Spinal cord (tissue), 10 donors: ENCODE measurements at places on chromosomes 3 and 15. TPM values are rescaled to one million over a fixed set of nuclear protein-coding genes. Genes with fewer than 3 reads are reported as not detected.

- DNase-seq: no peak
- no peaks in the 10 kb centered on the region for H3K27me3 ChIP-seq
- H3K36me3 ChIP-seq: no peaks in the 10 kb centered on the region
- H3K4me1 ChIP-seq: peaks cover 4% of the 10 kb centered on the region
- no peak overlapping the region for H3K27ac ChIP-seq
These were observed 25.7 kb upstream of the ANO10 start for GRCh38 chr3:43647331-43648166.

- peaks cover 3% of the 10 kb centered on the region for H3K4me1 ChIP-seq
- H3K36me3 ChIP-seq: no peaks in the 10 kb centered on the region
- H3K27ac ChIP-seq: no peak overlapping the region
- no peak overlapping the region for H3K4me3 ChIP-seq
These were observed 133.3 kb downstream of the TNIK start for GRCh38 chr3:171326717-171327440.

DNA sequence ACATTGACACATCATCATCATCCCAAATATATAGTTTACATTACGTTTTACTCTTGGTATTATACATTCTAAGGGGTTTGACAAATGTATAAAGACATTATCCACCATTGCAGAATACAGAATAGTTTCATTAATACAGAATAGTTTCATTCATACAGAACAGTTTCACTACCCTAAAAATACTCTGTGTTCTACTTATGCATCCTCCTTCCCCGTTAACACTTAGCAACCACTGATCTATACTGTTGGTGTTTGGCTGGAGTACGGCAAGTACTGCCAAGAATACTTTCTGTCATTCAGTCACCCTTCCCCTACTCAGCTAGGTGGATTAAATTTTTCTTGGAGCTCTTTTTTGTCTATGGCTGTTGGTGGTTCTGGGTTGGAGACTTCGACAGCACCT is 33.4 kb downstream of the LEKR1 start:
- no peaks in the 10 kb centered on the region for H3K27me3 ChIP-seq
- H3K4me3 ChIP-seq: no peak overlapping the region
- no peak overlapping the region for H3K27ac ChIP-seq
- H3K4me1 ChIP-seq: no peaks in the 10 kb centered on the region
- DNase-seq: no peak
- no peaks in the 10 kb centered on the region for H3K36me3 ChIP-seq

- H3K27me3 ChIP-seq: no peaks in the 10 kb centered on the region
- peaks cover 8% of the 10 kb centered on the region for H3K4me1 ChIP-seq
- H3K36me3 ChIP-seq: no peaks in the 10 kb centered on the region
- H3K27ac ChIP-seq: no peak overlapping the region
- H3K4me3 ChIP-seq: no peak overlapping the region
These were observed 5.3 kb upstream of the INSYN1 start for GRCh38 chr15:73758461-73758860.

Gene RAB6B
- total RNA-seq: 38.3 TPM

DNA sequence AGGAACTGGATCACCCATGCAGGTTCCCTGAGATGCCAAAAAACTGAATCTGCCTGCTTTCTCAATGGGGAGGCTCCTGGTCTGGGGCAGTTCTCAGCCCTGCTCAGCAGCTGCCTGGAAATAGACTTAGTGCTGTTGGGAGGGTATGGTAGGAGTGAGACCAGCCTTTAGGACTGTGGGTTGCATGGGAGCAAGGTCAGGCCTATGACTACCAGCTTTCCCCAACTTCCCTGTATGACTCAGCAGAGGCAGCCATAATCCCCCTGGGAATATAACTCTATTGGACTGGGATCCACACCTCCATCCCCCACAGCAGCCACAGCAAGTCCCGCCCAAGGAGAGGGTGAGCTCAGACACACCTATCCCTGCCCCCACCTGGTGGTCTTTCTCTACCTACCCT is 87.0 kb downstream of the CFAP44 start:
- no peaks in the 10 kb centered on the region for H3K4me1 ChIP-seq
- no peaks in the 10 kb centered on the region for H3K27me3 ChIP-seq
- H3K27ac ChIP-seq: no peak overlapping the region

GRCh38 chr3:73098026-73098425 is 36.6 kb downstream of the EBLN2 start:
- H3K4me1 ChIP-seq: peaks cover 16% of the 10 kb centered on the region
- DNase-seq: no peak

- peak overlapping the region; percentile 80 for H3K27ac ChIP-seq
- H3K36me3 ChIP-seq: no peaks in the 10 kb centered on the region
- H3K27me3 ChIP-seq: no peaks in the 10 kb centered on the region
- H3K4me3 ChIP-seq: no peak overlapping the region
These were observed 169.1 kb upstream of the CCDC54 start for GRCh38 chr3:107208100-107208499.

DNA sequence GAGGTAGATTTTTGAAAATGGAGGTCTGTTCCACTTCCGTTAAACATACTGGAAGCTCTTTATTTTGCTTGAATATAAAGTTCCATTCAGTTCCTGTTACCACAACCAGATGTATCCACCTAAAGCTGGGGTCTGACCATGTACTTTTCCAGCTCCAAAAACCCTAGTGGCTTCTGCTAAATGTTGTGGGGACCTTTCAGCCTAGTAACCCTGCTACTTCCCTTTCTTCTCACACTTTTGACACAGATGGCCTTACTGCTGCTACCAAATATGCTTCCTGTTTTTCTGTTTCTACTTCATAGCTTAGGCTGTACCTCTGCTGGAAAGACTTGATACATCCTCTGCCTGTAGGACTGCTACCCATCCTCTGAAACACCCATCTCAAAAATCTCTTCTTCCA is 87.8 kb downstream of the COL6A6 start:
- DNase-seq: no peak
- no peak overlapping the region for H3K4me3 ChIP-seq
- H3K27me3 ChIP-seq: no peaks in the 10 kb centered on the region
- no peaks in the 10 kb centered on the region for H3K4me1 ChIP-seq
- no peaks in the 10 kb centered on the region for H3K36me3 ChIP-seq

DNA sequence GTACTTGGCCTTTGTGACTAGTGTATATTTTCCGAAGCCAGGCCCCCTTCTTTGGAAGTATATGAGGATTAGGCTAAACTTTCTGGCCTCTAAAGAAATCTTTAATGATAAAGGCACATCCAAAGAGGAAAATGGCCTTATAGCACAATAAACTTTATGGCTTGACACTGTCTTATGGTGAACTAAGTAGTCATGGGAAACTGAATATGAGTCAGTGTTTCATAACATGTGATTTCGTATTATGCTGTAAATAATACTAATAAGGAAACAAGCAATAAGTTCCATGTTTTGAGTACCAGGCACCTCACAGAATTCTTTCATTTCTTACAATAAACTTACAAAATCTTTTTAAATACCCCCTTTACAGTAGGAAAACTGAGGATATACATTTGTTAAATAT is 8.2 kb downstream of the ZPLD1 start:
- H3K36me3 ChIP-seq: no peaks in the 10 kb centered on the region
- H3K4me1 ChIP-seq: no peaks in the 10 kb centered on the region
- no peak for DNase-seq
- H3K27me3 ChIP-seq: no peaks in the 10 kb centered on the region
- H3K27ac ChIP-seq: no peak overlapping the region

- no peak overlapping the region for H3K4me3 ChIP-seq
- H3K27me3 ChIP-seq: no peaks in the 10 kb centered on the region
- H3K36me3 ChIP-seq: no peaks in the 10 kb centered on the region
- no peak for DNase-seq
These were observed 130.6 kb upstream of the SEMA6D start for GRCh38 chr15:47586653-47587224.

DNA sequence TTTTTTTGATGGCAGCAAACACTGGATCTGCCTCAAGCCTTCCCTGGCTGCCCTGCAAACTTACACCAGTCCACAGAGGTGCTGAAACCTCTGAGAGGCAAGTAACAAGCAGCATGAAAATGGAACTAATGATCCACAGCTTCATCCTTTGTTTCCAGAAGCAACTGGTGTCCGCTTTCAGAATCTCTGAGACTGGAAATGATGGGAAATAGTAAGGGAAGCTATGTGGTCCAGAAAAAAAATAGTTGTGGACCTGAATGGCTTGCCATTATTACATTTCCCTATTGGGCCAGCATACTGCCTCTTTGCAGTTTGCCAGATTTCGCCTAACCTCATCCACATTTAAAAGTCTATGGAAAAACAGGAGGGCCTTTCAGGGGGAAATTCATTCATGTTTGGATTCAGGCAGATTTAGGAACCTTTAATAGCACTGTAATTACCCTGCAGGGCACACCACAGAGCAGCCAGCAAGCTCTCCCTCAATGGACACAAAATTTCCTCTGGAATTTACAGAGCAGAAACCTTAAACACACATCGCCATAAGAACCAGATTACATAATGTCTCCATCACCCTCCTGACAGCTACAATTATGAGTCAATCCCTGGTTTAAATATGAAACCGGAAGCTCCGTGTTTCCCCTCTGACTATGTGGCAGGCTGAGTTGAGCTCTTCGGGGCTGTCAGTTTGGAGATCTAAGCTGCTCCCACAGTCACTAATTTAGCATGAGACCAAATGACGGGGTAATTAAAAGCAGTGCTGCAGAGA is 134.4 kb downstream of the TMCO5A start:
- peak overlapping the region; percentile 9 for H3K4me3 ChIP-seq
- peak overlapping the region; percentile 81 for H3K27ac ChIP-seq
- DNase-seq: peak; percentile 70
- no peaks in the 10 kb centered on the region for H3K36me3 ChIP-seq
- peaks cover 25% of the 10 kb centered on the region for H3K4me1 ChIP-seq
- no peaks in the 10 kb centered on the region for H3K27me3 ChIP-seq

GRCh38 chr3:168990134-168990533 is 673.4 kb downstream of the MECOM start:
- H3K4me1 ChIP-seq: no peaks in the 10 kb centered on the region
- no peak overlapping the region for H3K27ac ChIP-seq
- no peaks in the 10 kb centered on the region for H3K36me3 ChIP-seq
- no peak overlapping the region for H3K4me3 ChIP-seq

- no peaks in the 10 kb centered on the region for H3K27me3 ChIP-seq
- no peak overlapping the region for H3K4me3 ChIP-seq
- no peak overlapping the region for H3K27ac ChIP-seq
- H3K4me1 ChIP-seq: no peaks in the 10 kb centered on the region
These were observed 4.1 kb downstream of the XCR1 start for GRCh38 chr3:46022909-46023785.

DNA sequence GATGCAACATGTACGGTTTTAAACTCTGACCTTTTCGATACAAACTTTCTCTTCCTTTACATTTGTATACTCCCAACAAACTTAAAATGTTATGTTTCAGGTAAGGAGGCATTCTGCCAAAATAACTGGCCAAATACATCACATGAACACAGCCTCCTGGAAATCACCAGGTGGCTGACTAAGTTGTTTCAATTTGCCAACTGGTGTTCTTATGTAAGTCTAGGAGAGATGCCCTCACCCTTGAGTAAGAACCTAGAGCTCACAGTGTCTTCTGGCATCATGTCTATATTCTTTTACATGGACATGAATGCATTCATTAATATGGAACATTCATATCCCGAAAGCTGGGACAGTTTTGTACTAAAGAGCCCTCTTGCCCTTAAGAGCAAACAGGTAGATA is 341.1 kb upstream of the NR2F2 start:
- H3K4me1 ChIP-seq: no peaks in the 10 kb centered on the region
- no peaks in the 10 kb centered on the region for H3K27me3 ChIP-seq
- no peak for DNase-seq

Gene SLC28A2
- total RNA-seq: not detected

DNA sequence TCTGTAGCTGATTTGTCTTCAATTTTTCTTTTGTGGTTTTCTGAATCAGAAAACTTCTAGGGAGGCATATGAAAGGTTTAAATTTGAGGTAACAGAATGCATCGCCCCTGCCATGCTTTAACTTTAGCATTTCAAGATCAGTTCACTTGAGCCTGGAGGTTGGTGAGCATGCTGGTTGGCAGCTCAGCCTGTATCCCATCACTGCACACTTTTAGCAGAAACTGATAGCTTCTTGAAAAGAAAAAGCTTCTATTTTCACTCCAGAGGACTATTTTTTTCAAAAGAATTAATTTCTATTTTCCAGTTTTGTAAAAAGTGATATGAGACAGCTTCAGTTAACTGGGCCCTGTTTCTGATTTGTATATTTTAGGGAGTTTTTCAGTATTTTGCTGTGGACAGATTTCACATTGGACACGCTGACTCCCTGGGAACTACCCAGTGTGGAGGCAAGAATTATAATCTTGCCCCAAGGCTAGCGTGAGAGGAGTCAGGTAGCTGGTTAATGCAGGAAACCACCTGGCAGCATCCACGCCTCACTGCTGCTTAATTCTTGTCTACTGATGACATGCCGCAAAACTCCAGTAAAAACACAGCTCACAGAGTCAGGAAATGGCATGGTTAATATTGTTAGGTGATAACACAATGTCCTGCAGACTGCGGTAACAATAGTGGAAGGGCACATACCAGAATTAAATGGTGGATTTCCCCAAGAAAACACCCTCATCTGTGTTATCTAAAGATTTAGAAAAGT is 71.4 kb downstream of the DUT start:
- peaks cover 5% of the 10 kb centered on the region for H3K4me1 ChIP-seq
- no peaks in the 10 kb centered on the region for H3K36me3 ChIP-seq

Gene SMCO1
- total RNA-seq: not detected

Gene PPARG
- 7.1 TPM for total RNA-seq

- no peak for DNase-seq
- no peaks in the 10 kb centered on the region for H3K36me3 ChIP-seq
- H3K4me1 ChIP-seq: peaks cover 6% of the 10 kb centered on the region
- no peak overlapping the region for H3K4me3 ChIP-seq
These were observed 152.3 kb downstream of the CACNA1D start for GRCh38 chr3:53646723-53647122.

DNA sequence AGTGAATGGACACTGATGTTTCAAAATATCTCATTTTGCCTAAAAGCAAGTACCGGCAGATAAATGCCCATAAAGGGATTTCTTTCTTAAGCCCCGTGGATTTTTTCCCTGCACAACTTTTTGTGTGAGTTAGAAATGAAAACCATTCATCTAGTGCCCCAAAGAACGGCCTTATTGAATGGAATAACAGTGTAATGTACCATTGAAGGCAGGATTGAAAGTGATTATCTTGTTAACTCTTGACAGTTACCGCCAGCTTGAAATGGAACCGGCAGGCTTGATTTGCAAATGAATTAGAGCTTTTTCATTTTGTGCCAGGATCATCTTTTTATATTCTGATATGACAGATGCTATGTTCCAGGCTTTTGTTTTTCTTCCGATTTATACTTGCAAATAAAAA is 162.2 kb downstream of the RSRC1 start:
- H3K27ac ChIP-seq: no peak overlapping the region
- H3K4me3 ChIP-seq: no peak overlapping the region
- DNase-seq: no peak

DNA sequence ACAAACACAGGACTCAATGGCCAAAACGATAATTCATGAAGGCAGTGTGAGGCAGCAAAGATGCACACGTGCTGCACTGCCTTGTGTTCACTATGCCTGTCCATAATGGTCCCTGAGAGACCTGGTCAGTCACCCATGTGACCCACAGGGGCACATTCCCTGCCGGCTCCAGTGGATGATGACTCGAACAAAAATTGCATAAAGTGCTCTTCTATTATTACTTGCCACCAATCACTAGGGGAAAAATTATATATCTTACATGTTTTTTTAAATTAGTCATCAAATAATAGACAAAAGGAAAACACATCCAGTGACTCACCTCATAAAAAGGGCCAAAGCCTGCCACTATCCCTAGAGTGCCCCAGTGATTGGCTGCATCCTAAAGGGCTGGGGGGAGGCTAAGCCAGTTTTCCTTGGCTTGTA is 47.5 kb downstream of the UBP1 start:
- H3K27ac ChIP-seq: no peak overlapping the region
- H3K36me3 ChIP-seq: peaks cover 22% of the 10 kb centered on the region
- H3K4me1 ChIP-seq: no peaks in the 10 kb centered on the region
- H3K27me3 ChIP-seq: no peaks in the 10 kb centered on the region
- no peak overlapping the region for H3K4me3 ChIP-seq
- no peak for DNase-seq

- H3K27ac ChIP-seq: no peak overlapping the region
- no peak overlapping the region for H3K4me3 ChIP-seq
- H3K36me3 ChIP-seq: no peaks in the 10 kb centered on the region
- DNase-seq: no peak
- no peaks in the 10 kb centered on the region for H3K27me3 ChIP-seq
These were observed 21.2 kb downstream of the TM4SF4 start for GRCh38 chr3:149495581-149496125.
